NCI-H510A (cell line): ENCODE measurements at places on chromosomes 4 and X.

- no peak for DNase-seq
Observed at GRCh38 chr4:3413675-3414420, 27.9 kb upstream of the HGFAC start.

- DNase-seq = no peak
Observed at GRCh38 chr4:122662701-122663100, 41.8 kb upstream of the IL21 start.

GRCh38 chr4:75069493-75070074, 136.7 kb downstream of the PARM1 start:
- DNase-seq = no peak

- no peak for DNase-seq
Observed at GRCh38 chr4:42101446-42101975, 50.9 kb downstream of the BEND4 start.

DNA sequence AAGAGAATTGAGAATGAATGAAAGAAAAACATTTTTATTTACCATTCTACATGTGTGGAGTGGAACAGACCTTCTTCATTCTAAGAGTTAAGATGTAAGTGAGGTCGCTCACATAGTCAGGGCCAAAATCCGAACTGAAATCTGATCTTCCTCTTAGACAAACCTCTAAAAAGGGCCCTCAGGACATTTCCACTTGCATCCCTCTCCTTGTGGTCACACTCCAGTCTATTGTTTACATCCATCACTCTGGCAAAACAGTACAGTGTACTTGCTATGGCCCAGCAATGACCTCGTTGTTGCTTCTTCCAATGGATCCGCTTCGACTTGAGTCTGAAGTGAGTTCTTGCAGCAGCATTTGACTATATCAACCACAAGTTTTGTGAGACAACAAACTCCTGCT, 54.2 kb downstream of the MOSPD2 start:
- DNase-seq = no peak

- DNase-seq = no peak
Observed at GRCh38 chrX:19194285-19195242, 72.3 kb upstream of the ADGRG2 start.

GRCh38 chrX:11558972-11559371, 106.7 kb downstream of the ARHGAP6 start:
- no peak for DNase-seq

- DNase-seq = no peak
Observed at GRCh38 chr4:98720871-98721480, 62.6 kb upstream of the TSPAN5 start.

GRCh38 chr4:124931050-124931449, 218.5 kb upstream of the ANKRD50 start:
- DNase-seq = no peak

GRCh38 chrX:48827654-48827968, 1.3 kb downstream of the ERAS start:
- no peak for DNase-seq

- DNase-seq = no peak
Observed at GRCh38 chr4:123599920-123600810, 203.6 kb downstream of the SPRY1 start.

- no peak for DNase-seq
Observed at GRCh38 chr4:121988950-121989349, 37.1 kb upstream of the TRPC3 start.

DNA sequence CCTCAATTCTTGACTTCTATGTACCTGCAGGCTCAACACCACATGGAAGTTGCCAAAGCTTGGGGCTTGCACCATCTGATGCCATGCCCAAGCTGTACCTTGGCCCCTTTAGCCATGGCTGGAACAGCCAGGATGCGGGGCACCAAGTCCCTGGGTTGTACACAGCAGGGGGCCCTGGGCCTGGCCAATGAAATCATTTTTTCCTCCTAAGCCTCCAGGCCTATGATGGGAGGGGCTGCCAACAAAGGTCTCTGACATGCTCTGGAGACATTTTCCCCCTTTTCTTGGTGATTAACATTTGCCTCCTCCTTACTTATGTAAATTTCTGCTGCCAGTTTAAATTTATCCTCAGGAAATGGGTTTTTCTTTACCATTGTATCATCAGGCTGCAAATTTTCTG, 1428.1 kb downstream of the C4orf33 start:
- no peak for DNase-seq

GRCh38 chr4:125789023-125789422, 474.3 kb downstream of the FAT4 start:
- DNase-seq = no peak

DNA sequence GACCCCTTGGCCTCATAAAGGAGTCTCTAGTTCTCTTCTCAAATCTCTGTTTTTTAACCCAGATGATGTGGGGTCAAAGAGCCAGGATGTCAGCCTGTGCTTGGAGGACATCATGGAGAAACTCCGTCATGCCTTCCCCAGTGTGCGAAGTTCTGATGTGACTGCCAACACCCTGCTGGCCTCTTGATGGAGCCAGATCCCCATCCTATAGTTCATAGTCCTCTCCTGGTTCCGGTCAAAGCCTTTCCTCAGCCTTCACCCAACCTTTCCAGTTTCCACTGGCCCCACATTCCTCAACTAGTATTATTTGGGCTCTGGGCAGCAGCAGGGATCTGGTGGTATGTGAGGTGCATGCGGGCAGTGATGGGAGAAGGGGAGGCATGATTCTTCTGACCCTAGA, 30.7 kb downstream of the TAF7L start:
- no peak for DNase-seq

- no peak for DNase-seq
Observed at GRCh38 chr4:78079726-78080430, 22.8 kb downstream of the FRAS1 start.

DNA sequence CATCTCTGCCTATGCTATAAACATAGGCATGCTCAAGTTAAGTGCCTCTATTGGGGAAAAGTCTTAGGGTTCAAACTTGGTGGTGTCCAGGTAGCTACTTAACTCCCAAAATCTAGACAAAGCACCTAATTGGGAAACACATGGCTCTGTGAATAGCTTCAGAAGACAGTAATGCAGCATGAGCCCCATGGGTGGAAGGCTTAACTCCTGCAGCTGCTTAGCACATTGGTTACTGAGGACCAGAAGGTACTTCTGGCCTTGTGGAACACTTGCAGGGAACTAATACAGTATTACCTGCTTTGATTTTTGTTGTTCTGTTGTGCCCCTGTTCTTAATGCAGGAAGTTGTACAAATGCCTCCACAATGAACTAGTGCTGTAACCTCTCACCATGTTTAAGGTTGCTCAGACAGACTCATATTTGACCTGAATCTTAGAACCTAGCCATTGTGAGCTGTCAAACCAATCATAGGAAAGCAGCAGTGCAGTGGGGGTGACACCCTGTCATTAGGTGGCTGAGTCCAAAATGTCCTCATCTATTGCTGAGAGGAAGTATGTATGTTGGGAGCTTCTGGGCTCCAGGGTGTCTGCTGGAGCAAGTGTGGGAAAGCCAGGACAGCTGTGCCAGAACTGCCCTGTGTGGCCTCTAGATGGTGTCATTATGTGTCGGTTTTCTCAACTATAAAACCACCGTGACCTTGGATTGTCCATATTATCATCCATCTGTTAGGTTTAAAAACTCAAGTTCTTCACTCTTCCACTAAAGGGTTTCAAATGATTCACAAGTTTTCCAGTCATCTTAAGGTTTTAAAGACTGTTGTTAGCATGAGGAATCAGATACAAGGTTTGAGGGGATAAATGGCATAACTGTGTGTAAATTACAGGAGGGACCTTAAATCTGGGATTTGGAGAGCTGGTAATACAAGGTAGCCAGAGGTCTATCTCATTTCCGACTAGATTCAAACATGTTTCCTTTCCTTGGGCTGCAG, 69.9 kb upstream of the WDR1 start:
- no peak for DNase-seq

GRCh38 chr4:48138936-48139335, 4.9 kb upstream of the TXK start:
- no peak for DNase-seq

GRCh38 chr4:48307528-48307927, 33.8 kb upstream of the SLAIN2 start:
- DNase-seq = no peak

GRCh38 chr4:112511093-112511802, 4.7 kb downstream of the NEUROG2 start:
- no peak for DNase-seq

GRCh38 chrX:138885886-138886285, 174.4 kb upstream of the FGF13 start:
- no peak for DNase-seq

DNA sequence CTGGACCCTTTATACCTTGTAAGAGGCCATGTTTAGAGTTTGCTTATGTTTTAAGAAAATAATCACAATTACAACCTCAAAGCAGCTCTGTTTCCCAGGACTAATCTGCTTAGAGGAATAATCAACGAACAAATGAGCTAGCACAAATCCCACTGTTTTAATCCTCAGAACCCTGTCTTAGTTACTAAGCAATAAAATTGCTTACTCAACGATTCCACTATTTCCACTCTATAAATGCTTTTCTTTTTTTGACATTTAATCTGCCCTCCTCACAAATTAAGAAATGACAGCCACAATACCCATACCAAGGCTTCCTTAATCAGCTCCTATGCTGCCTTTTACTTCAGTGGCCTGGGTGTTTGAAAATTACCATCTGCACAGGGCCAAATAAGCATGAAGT, 48.8 kb downstream of the FAM120C start:
- DNase-seq = no peak

DNA sequence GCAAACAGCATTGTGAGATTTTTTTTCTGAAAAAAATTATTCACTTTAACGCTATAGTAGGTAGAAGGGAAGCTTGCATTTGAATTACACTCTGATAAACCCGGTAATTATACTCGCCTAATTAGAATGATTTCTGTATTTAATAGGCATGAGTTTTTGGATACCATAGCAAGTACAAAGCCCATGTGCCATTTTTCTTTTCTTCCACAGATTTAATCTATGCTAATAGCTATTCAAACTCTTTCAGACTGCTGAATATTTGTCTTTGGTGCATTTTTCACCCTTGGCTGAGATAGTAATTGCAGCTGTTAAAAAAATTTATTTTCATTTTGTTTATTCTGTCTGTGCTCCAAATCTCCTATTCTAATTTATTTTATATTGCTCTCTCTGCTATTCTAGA, 113.0 kb downstream of the EGF start:
- no peak for DNase-seq

DNA sequence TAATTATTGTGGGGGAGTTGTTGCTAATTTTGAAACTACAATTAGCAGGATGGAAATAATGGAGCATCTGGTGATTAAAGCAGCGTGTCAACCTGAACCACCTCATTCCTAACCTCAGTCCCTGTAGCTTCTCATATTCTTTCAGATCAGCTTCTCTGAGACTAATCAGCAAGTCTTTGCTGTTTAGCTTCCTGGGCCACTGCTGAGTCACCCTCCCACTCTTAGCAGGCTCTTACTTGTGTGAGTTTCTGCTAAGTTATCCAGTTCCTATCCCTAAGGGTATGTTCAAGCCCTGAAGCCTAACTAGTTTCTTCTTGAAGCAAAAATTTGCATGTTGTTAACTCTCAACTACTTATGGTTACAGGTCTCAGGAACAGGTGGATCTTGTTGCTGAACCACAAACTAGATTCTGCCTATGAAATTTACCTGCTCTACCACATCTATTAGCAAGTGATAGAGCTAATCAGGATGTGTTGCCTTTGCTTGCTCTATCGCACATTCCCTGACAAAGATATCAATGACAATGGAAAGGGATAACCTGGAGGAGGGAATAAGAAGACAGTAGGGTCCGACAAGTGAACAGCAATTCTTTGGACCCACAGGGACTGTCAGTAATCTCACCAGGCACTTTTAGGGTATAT, 134.2 kb downstream of the EIF4E start:
- no peak for DNase-seq

GRCh38 chr4:138910914-138911336, 104.7 kb upstream of the NOCT start:
- peak; percentile 84 for DNase-seq

DNA sequence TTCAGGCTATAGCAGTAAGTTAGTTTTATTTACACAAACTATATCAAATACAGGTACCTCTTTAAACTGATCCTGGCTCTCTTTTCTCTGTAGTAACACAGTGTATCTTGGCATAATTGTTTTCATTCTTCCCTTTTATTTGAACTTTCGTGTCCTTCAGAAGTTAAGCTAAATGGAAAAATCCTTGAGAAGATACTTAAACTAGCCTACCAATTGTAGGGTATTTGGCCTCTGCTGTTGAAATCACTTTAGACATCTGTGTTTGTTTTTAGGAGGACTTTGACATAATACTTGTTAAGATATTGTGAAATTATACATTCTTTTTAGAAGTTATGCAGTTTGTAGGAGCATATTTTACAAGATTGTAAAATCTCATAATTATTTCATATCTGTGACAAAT, 90.3 kb upstream of the GK2 start:
- no peak for DNase-seq

GRCh38 chrX:48569958-48570357, 4.3 kb upstream of the RBM3 start:
- DNase-seq = no peak

DNA sequence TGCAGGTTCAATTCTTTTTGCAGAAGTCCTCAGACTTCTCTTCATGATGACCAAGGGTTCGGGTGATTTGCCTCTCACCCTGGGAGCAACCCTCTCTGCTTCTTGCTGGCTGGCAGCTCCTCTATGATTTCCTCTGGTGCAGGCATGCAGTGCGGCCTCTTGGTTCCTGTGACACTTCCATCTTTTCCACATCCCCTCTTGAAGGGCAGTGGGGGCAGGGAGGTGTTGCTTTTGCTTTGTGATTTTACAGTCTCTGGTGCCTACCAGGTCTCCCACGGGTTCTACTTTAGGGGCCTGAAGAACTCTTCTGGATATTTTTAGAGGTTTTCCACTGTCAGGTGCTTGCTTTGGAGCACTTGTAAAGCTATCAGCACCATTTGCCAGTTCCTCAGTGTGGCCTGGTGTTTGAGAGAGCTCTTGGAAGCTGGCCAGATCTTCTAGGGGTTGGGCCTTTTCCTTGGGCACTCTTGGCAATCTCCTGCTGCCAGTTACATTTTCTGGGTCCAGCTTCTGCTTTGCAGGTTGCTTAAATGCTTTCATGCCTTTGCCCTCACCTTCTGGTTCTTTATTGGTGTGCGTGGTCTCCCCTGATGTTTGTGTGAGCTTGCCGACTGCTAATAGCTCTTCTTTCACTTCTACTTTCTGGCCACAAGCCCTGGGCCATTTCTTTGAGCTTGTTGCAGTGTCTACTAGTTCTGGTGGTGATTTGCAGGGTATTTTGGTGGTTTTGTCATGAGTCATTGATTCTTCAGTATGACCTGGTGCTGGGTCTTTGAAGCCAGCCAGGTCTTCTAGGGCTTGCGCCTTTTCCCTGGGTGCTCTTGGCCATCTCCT, 11.5 kb upstream of the CHST7 start:
- DNase-seq = no peak

DNA sequence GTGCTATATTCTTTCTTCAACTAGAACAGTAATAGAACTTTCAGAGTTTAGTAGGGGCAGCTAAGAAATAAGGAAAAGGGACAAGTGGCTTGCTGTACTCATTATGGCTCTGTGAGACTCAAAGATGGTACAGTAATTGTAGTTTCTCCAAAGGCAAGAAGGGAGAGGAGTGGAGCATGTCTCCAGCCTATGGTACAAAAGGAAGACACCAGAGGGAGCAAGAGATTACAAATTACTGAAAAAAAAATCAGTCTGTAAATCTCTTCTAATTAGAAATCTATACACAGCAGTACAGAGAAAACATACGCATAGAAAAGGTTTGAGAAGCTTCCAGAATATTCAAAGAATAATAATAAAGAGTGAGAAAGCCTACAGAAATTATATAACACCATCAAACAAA, 61.4 kb downstream of the KLHL4 start:
- DNase-seq = no peak

- DNase-seq = no peak
Observed at GRCh38 chr4:140252141-140252741, 98.3 kb upstream of the MAML3 start.

- no peak for DNase-seq
Observed at GRCh38 chrX:148542481-148543255, 42.3 kb downstream of the AFF2 start.
